ENCODE measurements at places on chromosomes 2 and 18.
A peak's percentile ranks its signal among the peaks of the same experiment; 100 is the strongest.

GRCh38 chr2:10770956-10771750, 41.4 kb downstream of the PDIA6 start:
- DNase-seq, result no peak

DNA sequence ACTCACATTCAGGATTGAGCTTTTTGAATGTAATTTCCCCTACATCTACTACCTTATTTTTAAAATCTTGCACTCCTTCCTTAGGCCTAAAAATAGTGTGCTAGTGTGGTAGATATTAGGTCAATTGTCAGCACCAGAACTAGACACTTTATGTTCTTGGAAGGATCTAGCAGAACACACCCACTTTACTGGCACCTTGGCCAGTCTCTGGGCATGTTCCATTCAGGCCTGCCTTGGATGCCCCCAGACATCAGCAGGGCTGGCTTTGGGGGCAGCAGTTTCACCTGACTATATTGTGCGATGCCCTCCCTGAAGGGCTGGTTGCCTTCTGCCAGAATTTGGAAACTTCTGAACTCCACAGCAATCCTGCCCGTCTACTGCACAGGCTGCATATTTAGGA, 15.3 kb upstream of the NFE2L2 start:
- no peak for DNase-seq

GRCh38 chr2:232888839-232889529, 18.9 kb downstream of the SNORC start:
- no peak for DNase-seq

DNA sequence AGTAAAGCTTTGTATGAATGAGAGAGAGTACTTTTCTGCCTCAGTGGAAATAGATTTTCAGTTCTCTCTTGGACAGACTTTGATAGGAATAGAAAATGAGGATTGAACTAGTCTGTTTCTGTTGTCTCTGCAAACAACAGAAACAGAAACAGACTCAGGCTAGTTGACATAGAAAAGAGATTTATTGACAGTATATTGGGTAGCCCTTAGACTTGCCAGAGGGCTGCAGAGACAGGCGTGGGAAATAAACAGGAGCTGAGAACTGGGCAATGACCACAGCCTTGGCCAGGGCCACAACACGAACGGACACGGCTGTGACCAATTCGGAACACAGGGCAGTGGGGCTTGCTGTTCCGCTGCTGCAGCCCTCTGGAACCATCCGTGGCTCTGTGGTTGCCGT, 30.5 kb upstream of the YWHAQ start:
- no peak for DNase-seq

- DNase-seq, result no peak
Measured at GRCh38 chr2:144508172-144508851, 11.6 kb downstream of the ZEB2 start.

GRCh38 chr2:10285556-10286198, 17.0 kb upstream of the HPCAL1 start:
- DNase-seq, result no peak

- DNase-seq, result no peak
Measured at GRCh38 chr2:201964631-201965206, 68.9 kb upstream of the FZD7 start.

DNA sequence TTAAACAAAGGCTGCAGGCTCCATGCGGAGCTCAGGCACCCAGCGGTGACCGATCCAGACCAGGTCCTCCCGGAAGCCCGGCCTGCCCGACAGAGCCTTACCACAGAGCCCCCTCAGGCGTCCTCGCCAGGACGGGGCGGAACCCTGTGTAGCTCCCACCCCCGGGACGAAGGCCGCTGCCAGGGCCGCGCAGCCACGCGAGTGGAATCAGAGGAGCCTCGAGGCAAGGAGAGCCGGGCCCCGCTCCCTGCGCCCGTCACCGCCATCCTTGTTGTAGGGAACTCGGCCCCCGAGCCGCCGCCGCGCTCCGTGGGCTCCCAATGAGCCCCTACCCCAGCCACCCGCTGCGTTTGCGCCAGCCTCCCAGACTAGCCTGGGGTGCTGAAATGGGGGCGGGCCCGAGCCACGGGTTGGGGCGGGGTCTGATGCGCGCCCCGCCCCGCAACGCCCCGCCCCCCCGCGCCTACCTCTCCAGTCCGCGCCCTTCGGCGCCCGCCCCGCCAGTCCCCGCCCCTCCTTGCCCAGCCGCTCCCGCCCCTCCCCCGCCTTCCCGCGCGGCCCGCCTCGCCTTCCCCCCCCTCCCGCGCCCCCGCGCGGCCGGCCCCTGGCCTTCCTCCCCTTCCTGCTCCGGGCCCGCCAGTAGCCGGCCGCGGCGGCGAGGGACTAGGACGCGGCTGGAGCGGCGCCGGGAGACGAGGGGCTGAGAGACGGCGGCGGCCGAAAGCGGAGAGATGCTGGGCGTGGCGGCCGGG, at the start of gene LIMS1:
Gene LIMS1 (plus strand): TSS at position 639 of the 752 bp plus-strand sequence. CDS start 93 bp downstream, at position 732.
- peak; percentile 85 for DNase-seq

- DNase-seq, result peak; percentile 8
Measured at GRCh38 chr18:38751898-38752297, 1186.3 kb upstream of the CELF4 start.

DNA sequence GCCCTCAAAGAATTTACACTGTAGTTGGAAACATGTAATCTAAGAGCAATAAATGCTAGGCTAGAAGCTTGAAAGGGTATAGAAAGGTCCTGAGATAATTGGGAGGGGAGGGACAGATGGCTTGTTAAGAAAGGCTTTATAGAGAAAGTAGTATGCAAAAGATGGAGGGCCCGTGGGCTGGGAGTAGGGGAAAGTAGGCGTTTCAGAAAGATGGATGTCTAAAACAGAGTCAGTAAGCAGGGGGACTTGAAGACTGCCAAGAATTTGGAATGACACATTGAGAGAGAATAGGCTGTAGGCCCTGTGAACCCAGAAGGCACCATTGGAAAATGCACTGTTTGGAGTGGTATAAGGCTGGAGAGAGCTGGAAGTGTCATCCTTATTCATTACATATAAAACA, 822 bp downstream of the PSMG2 start:
- peak; percentile 30 for DNase-seq

- no peak for DNase-seq
Measured at GRCh38 chr2:9610781-9611548, 19.8 kb downstream of the YWHAQ start.

Measured in GM23338 (cell line).